ENCODE measurements at places on chromosomes 3 and 15.

DNA sequence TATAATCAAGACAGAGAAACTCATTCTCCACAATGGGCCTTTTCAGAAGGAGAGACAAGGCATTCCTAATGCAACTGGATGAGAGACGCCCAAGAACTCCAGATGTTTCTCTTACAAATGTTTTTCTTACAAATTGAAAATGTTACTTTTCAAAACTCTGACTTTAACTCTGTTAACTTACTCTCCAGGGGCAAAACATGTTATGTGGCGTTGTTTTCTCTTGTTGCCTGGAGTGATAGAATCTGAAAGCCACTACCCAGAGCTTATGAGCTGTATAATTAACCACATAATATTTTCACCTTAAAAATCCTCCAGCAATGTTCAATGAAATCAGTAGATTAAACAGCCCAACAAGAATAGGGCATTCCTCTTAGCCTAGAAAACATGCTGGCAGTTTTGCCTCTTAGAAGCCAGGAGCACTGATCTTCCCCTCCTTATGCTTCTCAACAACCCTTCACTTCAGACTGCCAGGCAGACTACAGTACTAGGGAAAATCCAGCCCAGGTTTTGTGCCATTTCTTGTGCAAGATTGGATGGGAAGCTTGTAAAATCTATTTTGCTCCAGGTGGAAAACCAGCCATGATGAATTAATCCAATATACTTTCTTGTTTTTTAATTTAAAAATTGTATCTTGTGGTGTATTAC lies 186.7 kb upstream of the GADL1 start:
- no peak overlapping the region for H3K4me3 ChIP-seq
- H3K27ac ChIP-seq, result no peak overlapping the region
- H3K27me3 ChIP-seq, result no peaks in the 10 kb centered on the region
- DNase-seq, result no peak

GRCh38 chr3:121975702-121976302 lies 46.2 kb downstream of the ILDR1 start:
- H3K4me1 ChIP-seq, result no peaks in the 10 kb centered on the region
- no peak for DNase-seq
- no peak overlapping the region for H3K27ac ChIP-seq

DNA sequence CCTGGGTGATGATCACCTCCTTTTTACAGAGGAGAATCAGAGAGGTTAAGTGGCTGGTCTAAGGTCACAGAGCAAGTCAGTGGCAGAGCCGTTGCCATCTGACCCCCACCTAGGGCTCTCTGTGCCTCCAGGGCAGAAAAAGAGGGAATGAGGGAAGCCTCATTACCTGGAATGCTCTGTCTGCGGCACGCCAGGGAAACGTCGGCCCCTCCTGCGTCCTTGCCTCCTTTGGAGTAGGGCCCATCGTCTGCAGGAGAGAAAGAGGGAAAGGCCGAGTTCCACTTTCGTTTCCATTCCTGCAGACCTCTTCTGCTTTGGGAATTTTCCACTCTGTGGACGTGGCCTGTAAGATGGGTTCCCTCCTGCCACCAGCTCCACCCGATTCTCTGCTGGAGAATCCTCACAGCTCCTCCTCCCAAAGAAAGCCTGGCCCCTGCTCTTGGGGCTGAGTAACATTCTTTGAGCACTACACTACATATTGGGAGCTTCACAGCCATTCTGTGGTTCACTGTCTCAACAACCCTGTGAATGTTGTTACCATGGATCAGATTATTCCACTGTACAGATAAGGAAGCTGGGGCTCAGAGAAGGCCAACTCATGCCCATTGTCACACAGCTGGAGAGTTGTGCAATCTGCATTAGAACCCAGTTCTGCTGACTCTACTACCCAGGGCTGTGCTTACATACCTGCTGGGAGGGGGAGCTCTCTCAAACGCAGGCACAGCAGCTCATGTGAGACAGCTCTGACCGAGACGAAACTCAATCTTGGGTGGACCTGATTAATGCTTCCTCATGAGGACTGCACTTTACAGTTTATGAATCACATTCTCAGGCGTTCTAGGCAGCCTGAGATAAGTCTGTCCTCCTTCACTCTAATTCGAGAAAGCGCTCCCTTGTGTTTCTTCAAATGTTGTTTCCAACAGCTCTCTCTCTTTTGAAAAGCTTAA lies 14.2 kb downstream of the GRIP2 start:
- no peak overlapping the region for H3K27ac ChIP-seq
- DNase-seq, result no peak
- H3K4me3 ChIP-seq, result no peak overlapping the region

GRCh38 chr3:139601191-139601961 lies 61.8 kb upstream of the RBP1 start:
- no peak overlapping the region for H3K4me3 ChIP-seq
- no peak overlapping the region for H3K27ac ChIP-seq
- H3K36me3 ChIP-seq, result no peaks in the 10 kb centered on the region

GRCh38 chr3:138916824-138917223 lies 30.1 kb downstream of the FOXL2 start:
- H3K27ac ChIP-seq, result no peak overlapping the region
- H3K36me3 ChIP-seq, result no peaks in the 10 kb centered on the region
- DNase-seq, result no peak

DNA sequence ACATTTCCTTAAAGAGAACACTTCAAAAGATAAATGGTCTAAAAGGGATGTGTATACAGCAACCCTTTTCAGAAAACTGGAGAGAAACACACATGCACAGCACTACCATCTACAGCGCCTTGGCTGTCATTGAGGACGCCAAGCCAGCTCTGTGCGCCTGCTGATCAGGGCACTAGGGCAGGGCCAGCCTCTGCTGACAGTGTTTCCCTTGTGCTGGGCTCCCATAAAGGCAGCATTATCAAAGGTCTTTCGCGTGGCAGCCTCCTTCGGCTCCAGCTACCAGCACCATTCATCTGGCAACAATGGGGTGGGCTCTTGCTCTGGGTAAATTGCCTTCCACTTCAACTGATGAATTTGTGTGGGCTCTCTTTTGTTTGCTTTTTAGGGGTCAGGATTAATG lies 53.4 kb downstream of the LDHAL6B start:
- no peaks in the 10 kb centered on the region for H3K4me1 ChIP-seq
- no peak overlapping the region for H3K27ac ChIP-seq
- H3K36me3 ChIP-seq, result no peaks in the 10 kb centered on the region

DNA sequence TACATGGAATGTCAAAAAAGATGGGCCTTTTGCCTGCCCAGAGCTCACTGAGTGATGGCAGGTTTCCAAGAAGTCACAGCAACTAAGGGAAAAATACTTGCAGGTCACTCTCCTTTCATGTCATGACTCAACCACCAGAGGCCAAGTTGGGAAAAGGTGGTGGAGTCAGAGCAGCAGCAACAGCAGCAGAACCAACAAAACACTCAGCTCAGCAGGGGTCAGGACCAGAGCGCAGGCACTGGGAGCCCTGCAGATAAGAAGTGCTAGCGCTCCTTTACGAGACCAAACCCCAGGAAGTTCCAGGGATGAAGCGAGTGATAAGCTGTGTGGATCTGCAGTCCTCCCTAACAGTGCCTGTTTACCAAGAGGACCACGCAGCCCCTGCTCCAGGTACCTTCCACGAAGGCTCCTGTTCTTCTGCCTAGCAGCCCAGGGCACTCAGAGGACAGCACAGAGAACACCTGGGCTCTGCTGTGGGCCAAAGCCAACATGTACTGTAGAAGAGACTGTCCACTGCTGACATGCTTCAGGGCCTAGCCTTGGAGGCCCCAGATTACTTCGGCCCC lies 26.0 kb downstream of the POC1A start:
- H3K36me3 ChIP-seq, result no peaks in the 10 kb centered on the region
- DNase-seq, result peak; percentile 86
- peaks cover 11% of the 10 kb centered on the region for H3K4me1 ChIP-seq
- no peaks in the 10 kb centered on the region for H3K27me3 ChIP-seq
- no peak overlapping the region for H3K4me3 ChIP-seq

DNA sequence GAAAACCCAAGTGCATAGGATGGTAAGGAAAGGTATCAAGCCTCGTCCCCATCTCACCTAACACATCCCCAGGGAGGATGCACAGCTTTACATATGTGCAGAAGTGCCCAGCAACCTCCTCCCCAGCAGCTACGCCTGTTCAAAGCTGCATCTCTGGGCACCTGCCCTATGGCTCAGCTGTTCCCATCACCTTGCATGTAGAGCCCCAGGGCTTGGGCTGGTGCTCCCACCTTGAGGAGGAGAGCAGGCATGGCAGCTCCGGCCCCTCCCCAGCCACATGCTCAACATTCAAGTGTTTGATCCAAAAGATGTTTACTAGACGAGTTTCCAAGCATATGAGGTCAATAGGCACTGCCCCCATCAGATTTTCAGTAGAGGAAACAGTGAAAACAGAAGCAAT lies 173.5 kb downstream of the ATP10A start:
- DNase-seq, result no peak
- no peaks in the 10 kb centered on the region for H3K27me3 ChIP-seq
- no peak overlapping the region for H3K4me3 ChIP-seq
- peaks cover 2% of the 10 kb centered on the region for H3K4me1 ChIP-seq
- H3K36me3 ChIP-seq, result peaks cover 5% of the 10 kb centered on the region
- H3K27ac ChIP-seq, result no peak overlapping the region

DNA sequence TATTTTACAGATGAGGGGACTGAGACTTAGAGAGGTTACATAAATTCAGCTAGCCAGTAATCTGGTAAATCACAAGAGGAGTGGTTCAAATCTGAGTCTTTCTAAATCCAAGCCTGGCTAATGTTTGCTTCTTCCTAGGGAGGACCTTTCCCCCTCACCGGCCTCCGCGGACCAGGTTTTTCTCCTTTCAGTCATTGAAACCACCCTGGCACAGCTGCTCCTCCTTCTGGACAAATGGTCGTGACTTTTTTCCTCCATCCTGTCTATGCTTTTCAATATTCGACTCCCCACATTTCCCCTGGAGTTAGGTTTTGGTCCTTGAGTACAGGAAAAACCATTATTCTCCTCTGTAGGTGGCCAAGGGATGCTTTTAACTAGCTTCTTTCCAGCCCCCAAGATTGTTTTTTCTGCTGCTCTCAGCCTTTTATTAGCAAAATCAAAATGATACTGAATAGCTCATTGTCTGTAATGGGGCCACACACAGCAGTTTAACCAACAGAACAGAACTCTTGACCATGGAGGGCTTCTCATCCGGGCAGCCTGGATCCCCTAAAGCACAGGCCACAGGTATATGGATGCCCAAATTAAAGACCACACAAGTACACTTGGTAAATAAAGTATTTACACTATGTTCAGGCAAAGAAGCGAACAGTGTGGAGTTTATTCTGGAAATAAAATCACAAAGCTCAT lies 85.9 kb upstream of the KLHL25 start:
- no peak for DNase-seq
- H3K27ac ChIP-seq, result no peak overlapping the region
- H3K4me3 ChIP-seq, result no peak overlapping the region
- peaks cover 7% of the 10 kb centered on the region for H3K27me3 ChIP-seq

GRCh38 chr15:65337436-65338070 lies 33.1 kb downstream of the RNU5B-1 start:
- no peaks in the 10 kb centered on the region for H3K27me3 ChIP-seq
- H3K4me1 ChIP-seq, result no peaks in the 10 kb centered on the region
- no peak overlapping the region for H3K27ac ChIP-seq
- no peaks in the 10 kb centered on the region for H3K36me3 ChIP-seq
- no peak overlapping the region for H3K4me3 ChIP-seq
